ENCODE measurements at places on chromosomes 3 and 15.

GRCh38 chr3:59265566-59265965 lies 215.7 kb upstream of the CFAP20DC start:
- no peak for DNase-seq

- no peak for DNase-seq
Observed at GRCh38 chr3:125634336-125634950, 39.1 kb upstream of the OSBPL11 start.

GRCh38 chr3:124671106-124671505 lies 59.1 kb upstream of the UMPS start:
- DNase-seq, result no peak

GRCh38 chr15:48143856-48144255 lies 23.1 kb downstream of the SLC24A5 start:
- no peak for DNase-seq

DNA sequence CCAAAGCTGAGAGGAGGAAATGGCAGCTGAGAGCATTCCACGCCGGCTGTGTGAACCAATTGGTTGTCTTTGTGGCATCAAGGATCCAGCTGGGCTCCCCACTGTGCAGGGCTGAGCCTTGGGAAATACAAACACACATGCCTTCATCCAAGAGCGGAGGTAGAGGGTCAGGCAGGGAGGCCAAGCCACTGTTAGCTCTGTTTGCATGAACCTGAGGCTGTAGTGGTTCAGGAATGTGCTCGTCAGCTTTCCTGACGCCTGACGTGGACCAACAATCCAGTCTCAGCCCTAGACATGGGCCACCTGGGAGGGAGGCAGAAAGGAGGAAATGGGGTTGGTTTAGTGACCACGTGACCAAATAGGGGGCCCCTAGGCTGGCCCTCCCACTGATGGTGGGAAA lies 276.9 kb downstream of the TLE3 start:
- peak; percentile 10 for DNase-seq

GRCh38 chr3:194123726-194124125 lies 12.2 kb upstream of the HES1 start:
- DNase-seq, result no peak

DNA sequence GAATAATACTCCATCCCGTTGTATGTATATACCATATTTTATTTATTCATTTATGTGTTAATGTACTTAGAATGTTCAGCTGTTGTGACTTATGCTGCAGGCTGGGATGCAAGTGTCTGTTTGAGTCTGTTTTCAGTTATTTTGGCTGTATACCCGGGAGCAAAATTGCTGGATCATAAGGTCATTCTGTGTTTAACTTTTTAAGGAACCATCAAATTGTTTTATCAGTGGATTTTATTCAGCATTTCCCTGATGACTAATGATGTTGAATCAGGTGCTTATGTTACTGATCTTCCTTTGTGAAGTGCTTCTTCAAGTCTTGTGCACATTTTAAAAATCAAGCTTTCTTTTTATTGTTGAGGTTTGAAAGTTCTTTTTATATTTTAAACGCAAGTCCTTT lies 118.1 kb downstream of the SLC25A26 start:
- DNase-seq, result no peak

- DNase-seq, result no peak
Observed at GRCh38 chr3:83662381-83662960, 1296.3 kb upstream of the CADM2 start.

GRCh38 chr3:196115678-196116083 lies 33.8 kb upstream of the TFRC start:
- no peak for DNase-seq

- no peak for DNase-seq
Observed at GRCh38 chr15:57780471-57780870, 74.0 kb downstream of the POLR2M start.

GRCh38 chr15:31136016-31136415 lies 34.5 kb upstream of the TRPM1 start:
- no peak for DNase-seq

Measured in body of pancreas (tissue), 4 donors.